ENCODE measurements at places on chromosomes 11 and 22. TPM values are rescaled to one million over a fixed set of nuclear protein-coding genes. Genes with fewer than 3 reads are reported as not detected.

The PTPN5 gene
- total RNA-seq, result not detected

The RBM4B gene
- 20.4 TPM for total RNA-seq

The OR51E2 gene
- total RNA-seq, result not detected

GRCh38 chr22:38196791-38197419 is 4.9 kb upstream of the MAFF start:
- H3K27ac ChIP-seq, result no peak overlapping the region
- H3K4me1 ChIP-seq, result peaks cover 40% of the 10 kb centered on the region
- no peak overlapping the region for H3K4me3 ChIP-seq
- no peak for DNase-seq
- no peaks in the 10 kb centered on the region for H3K36me3 ChIP-seq

DNA sequence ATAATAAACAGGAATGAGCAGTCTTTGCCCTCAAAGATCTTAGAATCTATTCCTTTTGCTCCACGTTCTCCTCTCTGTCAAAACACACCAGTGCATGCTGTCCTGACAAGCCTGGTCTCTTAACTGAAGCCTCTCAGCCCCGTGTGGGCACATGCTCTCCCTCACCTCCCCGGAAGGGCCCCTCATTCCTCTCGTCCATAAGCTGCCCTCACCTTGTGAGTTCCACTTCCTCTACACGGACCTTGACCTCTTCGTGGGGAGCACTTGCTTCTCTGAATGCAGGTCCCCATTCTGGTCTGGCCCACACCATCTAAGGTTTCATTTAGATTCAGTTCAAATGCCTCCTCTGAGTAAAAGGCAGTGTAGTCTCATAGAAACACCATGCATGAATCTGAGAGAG is 412.3 kb upstream of the SYN3 start:
- no peak overlapping the region for H3K4me3 ChIP-seq
- H3K27ac ChIP-seq, result peak overlapping the region; percentile 25
- no peak for DNase-seq
- H3K4me1 ChIP-seq, result no peaks in the 10 kb centered on the region

- peak; percentile 72 for DNase-seq
- H3K27me3 ChIP-seq, result peaks cover 8% of the 10 kb centered on the region
Observed at GRCh38 chr11:82959987-82960778, 58.6 kb downstream of the DDIAS start.

- H3K4me1 ChIP-seq, result peaks cover 14% of the 10 kb centered on the region
- no peak overlapping the region for H3K27ac ChIP-seq
- no peaks in the 10 kb centered on the region for H3K36me3 ChIP-seq
- peak; percentile 43 for DNase-seq
- H3K4me3 ChIP-seq, result peak overlapping the region; percentile 15
Observed at GRCh38 chr11:18706330-18707243, 8.0 kb downstream of the TMEM86A start.

DNA sequence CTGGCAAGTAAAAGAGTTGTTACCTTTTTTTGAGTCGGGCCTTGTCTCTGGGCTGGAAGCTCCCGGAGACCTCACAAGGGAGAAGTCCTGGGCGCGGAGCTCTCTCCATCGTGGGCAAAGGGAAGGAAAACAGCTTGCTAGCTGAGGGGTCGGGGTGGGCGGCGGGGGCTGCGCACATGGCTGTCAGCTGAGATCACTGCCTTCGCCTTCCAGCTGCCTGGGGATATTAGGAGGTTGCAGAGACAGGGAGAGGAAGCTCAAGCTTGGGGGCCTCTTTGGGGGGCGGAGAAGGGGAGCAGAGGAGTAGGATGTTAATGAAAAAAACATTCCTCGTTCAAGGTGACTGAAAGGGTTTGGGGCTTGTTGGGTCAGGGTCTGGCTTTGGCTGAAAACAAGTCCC is 49.2 kb upstream of the ALX4 start:
- H3K27ac ChIP-seq, result no peak overlapping the region
- no peak for DNase-seq
- peaks cover 4% of the 10 kb centered on the region for H3K27me3 ChIP-seq
- H3K36me3 ChIP-seq, result no peaks in the 10 kb centered on the region
- no peaks in the 10 kb centered on the region for H3K4me1 ChIP-seq

DNA sequence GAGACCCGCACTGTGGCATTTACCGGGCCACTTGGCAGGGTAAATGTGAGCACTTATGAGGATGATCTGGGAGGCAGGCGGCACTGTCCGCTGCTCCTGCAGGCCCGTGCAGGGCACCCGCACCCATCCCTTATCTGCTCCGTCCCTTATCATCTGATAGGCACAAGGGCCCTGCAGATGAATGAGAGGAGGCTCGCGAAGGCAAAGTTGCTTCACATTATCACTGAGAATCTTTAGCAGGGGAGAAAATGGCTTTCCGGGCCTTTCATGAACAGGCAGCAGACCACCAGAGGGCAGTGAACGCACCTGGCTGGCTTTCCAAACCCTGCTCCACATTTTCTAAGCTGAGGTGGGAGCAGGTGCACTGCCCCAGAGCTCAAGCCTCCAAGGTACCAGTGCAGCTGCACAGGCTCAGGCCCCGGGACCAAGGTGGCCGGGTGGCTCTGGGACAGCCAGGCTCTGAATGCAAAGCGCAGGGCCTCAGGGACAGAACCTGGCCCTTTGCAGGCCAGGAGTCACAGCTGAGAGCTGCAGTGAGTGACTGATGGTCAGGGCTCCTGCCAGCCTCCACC is 165.6 kb downstream of the SHANK2 start:
- H3K4me3 ChIP-seq, result no peak overlapping the region
- no peak for DNase-seq
- no peaks in the 10 kb centered on the region for H3K36me3 ChIP-seq

DNA sequence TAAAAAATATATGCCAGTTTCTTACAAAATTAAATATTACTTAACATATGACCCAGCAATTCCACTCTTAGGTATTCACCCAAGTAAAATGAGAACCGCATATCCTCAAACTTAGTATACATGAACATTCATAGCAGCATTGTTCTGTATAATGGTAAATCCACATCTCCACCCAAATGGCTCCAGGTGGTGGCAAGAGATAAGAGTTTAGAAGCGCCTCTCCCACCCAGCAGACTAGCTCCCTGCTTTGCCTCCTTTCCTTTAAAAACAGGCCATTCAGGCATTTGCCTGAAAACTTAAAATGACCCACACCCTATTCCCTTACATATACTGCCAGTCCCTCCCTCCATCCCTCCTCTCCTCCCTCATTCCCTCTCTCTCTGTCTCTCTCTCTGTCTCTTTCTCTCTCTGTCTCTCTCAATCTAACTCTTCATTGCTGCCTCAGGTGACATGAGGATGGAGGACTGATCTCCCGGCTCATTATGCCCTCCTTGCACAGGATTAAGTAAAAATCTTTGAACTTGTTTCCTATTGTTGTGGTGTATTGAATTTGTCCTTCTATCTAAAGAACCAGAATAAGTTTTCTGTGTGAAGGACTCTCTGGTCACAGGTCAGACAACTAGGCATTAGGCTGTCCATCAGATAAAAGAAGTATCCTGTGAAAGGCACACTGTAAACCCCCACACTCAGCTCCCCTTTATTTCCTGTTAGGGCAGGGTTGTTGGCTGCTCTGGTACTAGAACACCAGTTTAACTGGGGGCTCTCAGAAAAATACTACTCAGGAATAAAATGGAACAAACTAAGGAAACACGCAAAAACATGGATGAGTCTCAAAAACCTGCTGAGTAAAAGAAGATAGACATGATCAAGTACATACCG is 48.3 kb downstream of the RRP8 start:
- no peak for DNase-seq
- no peak overlapping the region for H3K27ac ChIP-seq
- H3K4me1 ChIP-seq, result no peaks in the 10 kb centered on the region
- no peaks in the 10 kb centered on the region for H3K27me3 ChIP-seq
- no peak overlapping the region for H3K4me3 ChIP-seq

DNA sequence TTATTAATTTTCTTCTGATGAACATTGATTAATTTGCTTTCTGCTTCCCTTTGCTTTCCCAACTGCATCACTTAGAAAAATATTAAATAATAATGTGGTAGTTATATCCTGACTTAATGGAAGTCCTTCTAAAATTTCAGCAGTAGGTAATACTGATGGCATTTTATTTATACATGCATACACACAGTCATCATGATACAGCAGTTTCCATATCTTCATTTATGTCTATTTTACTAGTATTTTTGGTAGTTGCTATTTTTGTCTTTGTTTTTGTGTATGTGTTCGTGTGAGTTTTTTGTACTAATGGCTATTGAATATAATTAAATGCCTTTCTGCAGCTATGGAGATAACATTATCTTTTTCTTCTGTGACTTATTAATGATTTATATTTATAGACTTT is 484.7 kb upstream of the CNTN5 start:
- H3K4me1 ChIP-seq, result no peaks in the 10 kb centered on the region
- no peaks in the 10 kb centered on the region for H3K36me3 ChIP-seq
- no peak overlapping the region for H3K27ac ChIP-seq

DNA sequence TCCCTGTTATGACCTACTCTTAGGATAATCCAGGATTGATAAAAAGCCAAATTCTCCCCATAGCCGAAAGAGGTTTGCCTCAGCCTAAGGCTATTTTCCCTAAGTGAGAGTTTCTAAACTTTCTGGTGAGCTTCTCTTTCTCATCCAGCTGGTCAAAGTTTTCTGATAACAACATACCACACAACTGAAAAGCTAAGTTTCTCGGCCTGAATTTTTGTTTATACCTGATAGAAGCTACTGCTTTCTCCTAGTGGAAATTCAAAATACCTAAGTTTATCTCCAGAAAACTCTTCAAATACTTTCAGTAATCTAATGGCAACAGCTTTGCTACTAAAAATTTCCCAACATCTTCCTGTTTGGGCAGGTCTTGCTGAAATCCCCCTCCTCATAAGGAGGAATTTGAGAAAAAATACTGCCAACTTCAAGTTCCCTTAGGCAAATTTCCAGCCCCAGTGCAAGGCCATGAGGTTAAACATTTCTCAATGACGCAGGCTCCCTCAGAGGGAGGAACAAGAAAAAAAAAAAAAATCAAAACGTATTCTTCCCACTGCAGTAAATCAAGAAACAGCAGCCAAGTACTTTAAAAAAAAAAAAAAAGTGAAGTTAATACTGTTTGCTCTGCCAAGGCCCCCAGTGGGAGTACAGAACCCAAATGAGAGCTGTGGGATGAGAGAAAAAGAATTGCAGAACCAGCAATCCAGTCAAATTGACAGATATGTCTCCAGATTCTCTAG is 127.0 kb downstream of the MRTFA start:
- H3K27ac ChIP-seq, result no peak overlapping the region
- H3K27me3 ChIP-seq, result no peaks in the 10 kb centered on the region
- H3K36me3 ChIP-seq, result no peaks in the 10 kb centered on the region
- no peak overlapping the region for H3K4me3 ChIP-seq
- no peak for DNase-seq

- no peak overlapping the region for H3K27ac ChIP-seq
- no peaks in the 10 kb centered on the region for H3K36me3 ChIP-seq
- H3K4me1 ChIP-seq, result peaks cover 5% of the 10 kb centered on the region
- peak; percentile 33 for DNase-seq
- no peaks in the 10 kb centered on the region for H3K27me3 ChIP-seq
Observed at GRCh38 chr11:850775-851763, 8.4 kb downstream of the TSPAN4 start.

GRCh38 chr22:39915295-39915726 is 14.4 kb downstream of the GRAP2 start:
- H3K27ac ChIP-seq, result peak overlapping the region; percentile 87
- no peaks in the 10 kb centered on the region for H3K27me3 ChIP-seq
- H3K4me3 ChIP-seq, result peak overlapping the region; percentile 71

- H3K4me3 ChIP-seq, result no peak overlapping the region
- DNase-seq, result no peak
- no peak overlapping the region for H3K27ac ChIP-seq
- H3K36me3 ChIP-seq, result peaks cover 18% of the 10 kb centered on the region
- peaks cover 40% of the 10 kb centered on the region for H3K4me1 ChIP-seq
- H3K27me3 ChIP-seq, result no peaks in the 10 kb centered on the region
Observed at GRCh38 chr11:12182302-12182675, 71.9 kb downstream of the MICAL2 start.

Data from activated CD4-positive, alpha-beta T cell treated with anti-CD3 and anti-CD28 coated beads, Interleukin-2, amount 10 ng/mL, durations not matched to agents 7 days and 5 days (primary cell).